Bronchial smooth muscle cell (primary cell): ENCODE measurements at places on chromosomes 7 and 10. TPM values are rescaled to one million over a fixed set of nuclear protein-coding genes. Genes with fewer than 3 reads are reported as not detected.

Gene PILRA
- total RNA-seq = 0.26 and 0.32 TPM in 2 replicates

Gene PGAM2
- 0.09 and 0.63 TPM in 2 replicates for total RNA-seq

Gene LIPK
- total RNA-seq = not detected in 2 replicates

Gene CTAGE4
- total RNA-seq = 0.09 and 0.32 TPM in 2 replicates

Gene SORCS1
- not detected in 2 replicates for total RNA-seq

Gene SLC13A1
- total RNA-seq = not detected in 2 replicates

Gene CDC14C
- total RNA-seq = under 0.01 and 0.09 TPM in 2 replicates

Gene PKD1L1
- total RNA-seq = under 0.01 TPM in 2 replicates

Gene DDC
- total RNA-seq = not detected in 2 replicates

Gene SLC16A12
- total RNA-seq = under 0.01 and 0.16 TPM in 2 replicates

Gene NPTX2
- under 0.01 TPM in 1 of 2 replicates, not detected in the other for total RNA-seq

Gene PLXNA4
- 0.47 and 2.5 TPM in 2 replicates for total RNA-seq

Gene PPP3CB
- total RNA-seq = 22.8 and 27.6 TPM in 2 replicates

Gene SYT15B
- not detected in 2 replicates for total RNA-seq

Gene UNCX
- not detected in 2 replicates for total RNA-seq

Gene SLC26A5
- under 0.01 TPM in 1 of 2 replicates, not detected in the other for total RNA-seq

Gene EMX2
- total RNA-seq = not detected in 2 replicates

Gene SORBS1
- 0.09 and 0.16 TPM in 2 replicates for total RNA-seq

Gene OIT3
- total RNA-seq = 0.26 and 0.32 TPM in 2 replicates

Gene VIPR2
- total RNA-seq = not detected in 2 replicates

Gene TAS2R41
- not detected in 2 replicates for total RNA-seq

Gene SFMBT2
- 0.17 and 0.47 TPM in 2 replicates for total RNA-seq

Gene SP8
- total RNA-seq = not detected in 2 replicates

Gene ADCY1
- total RNA-seq = 0.47 and 3.2 TPM in 2 replicates

Gene AVL9
- 17.1 and 23.0 TPM in 2 replicates for total RNA-seq

Gene NEBL
- total RNA-seq = 0.16 and 0.34 TPM in 2 replicates

Gene NYAP1
- total RNA-seq = 2.0 and 2.4 TPM in 2 replicates

Gene UFSP1
- 2.7 and 5.4 TPM in 2 replicates for total RNA-seq

Gene LRMDA
- 0.77 and 3.8 TPM in 2 replicates for total RNA-seq

Gene WDR91
- 4.9 and 6.4 TPM in 2 replicates for total RNA-seq

Gene STAG3
- 0.32 and 0.69 TPM in 2 replicates for total RNA-seq

Gene TMEM213
- total RNA-seq = not detected in 2 replicates

Gene CUBN
- total RNA-seq = 1.9 and 2.2 TPM in 2 replicates

Gene ZPBP
- total RNA-seq = not detected in 2 replicates

Gene CAV2
- total RNA-seq = 35.8 and 61.7 TPM in 2 replicates

Gene MMRN2
- total RNA-seq = 1.5 and 4.6 TPM in 2 replicates

Gene TAS2R38
- not detected in 2 replicates for total RNA-seq

Gene KIAA1217
- total RNA-seq = 0.26 and 1.4 TPM in 2 replicates

Gene SEMA3A
- 61.0 and 65.8 TPM in 2 replicates for total RNA-seq

Gene BICC1
- total RNA-seq = 74.9 and 78.8 TPM in 2 replicates

Gene SORCS3
- total RNA-seq = not detected in 2 replicates

Gene EN2
- total RNA-seq = under 0.01 TPM in 1 of 2 replicates, not detected in the other

Gene SPDYE1
- total RNA-seq = under 0.01 TPM in 1 of 2 replicates, not detected in the other

Gene IDI1
- 35.8 and 67.9 TPM in 2 replicates for total RNA-seq

Gene TYW1
- total RNA-seq = 14.0 and 20.5 TPM in 2 replicates
